Muscle of leg (tissue), 16 donors: ENCODE measurements at places on chromosomes 11 and 22.

GRCh38 chr11:117950301-117950700 lies 21.1 kb upstream of the TMPRSS13 start:
- peaks cover 9% of the 10 kb centered on the region for H3K4me1 ChIP-seq
- no peak for DNase-seq
- H3K27me3 ChIP-seq: peaks cover 2% of the 10 kb centered on the region
- no peaks in the 10 kb centered on the region for H3K36me3 ChIP-seq

DNA sequence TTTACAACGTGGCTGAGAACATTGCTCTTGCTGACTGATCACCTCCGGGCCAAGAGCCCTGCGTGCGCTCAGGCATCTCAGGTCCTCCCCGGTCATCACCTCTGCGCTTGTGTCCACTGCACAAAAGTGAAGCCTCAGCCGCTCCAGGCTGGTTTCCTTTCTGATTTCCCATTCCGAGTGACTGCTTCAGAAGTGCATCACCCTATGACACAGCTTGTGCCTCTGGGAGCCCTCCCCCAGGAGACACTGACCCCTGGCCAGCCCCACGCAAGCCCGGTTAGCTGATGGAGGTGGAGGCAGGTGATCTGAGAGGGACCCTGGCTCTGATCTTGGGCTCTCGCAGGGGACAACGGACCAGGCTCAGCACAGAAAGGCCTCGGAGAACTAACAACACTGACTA lies 38.3 kb upstream of the GNB1L start:
- H3K36me3 ChIP-seq: peaks cover 29% of the 10 kb centered on the region
- no peak for DNase-seq
- no peaks in the 10 kb centered on the region for H3K27me3 ChIP-seq
- H3K4me1 ChIP-seq: peaks cover 36% of the 10 kb centered on the region
- H3K27ac ChIP-seq: no peak overlapping the region
- no peak overlapping the region for H3K4me3 ChIP-seq

GRCh38 chr11:70610566-70611565 lies 212.5 kb downstream of the CTTN start:
- H3K27me3 ChIP-seq: peaks cover 12% of the 10 kb centered on the region
- peak; percentile 93 for DNase-seq
- H3K4me1 ChIP-seq: peaks cover 38% of the 10 kb centered on the region
- H3K36me3 ChIP-seq: no peaks in the 10 kb centered on the region
- no peak overlapping the region for H3K4me3 ChIP-seq
- H3K27ac ChIP-seq: peak overlapping the region; percentile 62

GRCh38 chr11:73743045-73743444 lies 17.8 kb downstream of the RAB6A start:
- H3K27ac ChIP-seq: no peak overlapping the region
- DNase-seq: no peak
- H3K4me1 ChIP-seq: no peaks in the 10 kb centered on the region
- peaks cover 5% of the 10 kb centered on the region for H3K36me3 ChIP-seq

GRCh38 chr22:48889887-48890692 lies 937.6 kb downstream of the BRD1 start:
- no peak overlapping the region for H3K4me3 ChIP-seq
- no peak for DNase-seq
- H3K36me3 ChIP-seq: no peaks in the 10 kb centered on the region
- H3K4me1 ChIP-seq: no peaks in the 10 kb centered on the region

DNA sequence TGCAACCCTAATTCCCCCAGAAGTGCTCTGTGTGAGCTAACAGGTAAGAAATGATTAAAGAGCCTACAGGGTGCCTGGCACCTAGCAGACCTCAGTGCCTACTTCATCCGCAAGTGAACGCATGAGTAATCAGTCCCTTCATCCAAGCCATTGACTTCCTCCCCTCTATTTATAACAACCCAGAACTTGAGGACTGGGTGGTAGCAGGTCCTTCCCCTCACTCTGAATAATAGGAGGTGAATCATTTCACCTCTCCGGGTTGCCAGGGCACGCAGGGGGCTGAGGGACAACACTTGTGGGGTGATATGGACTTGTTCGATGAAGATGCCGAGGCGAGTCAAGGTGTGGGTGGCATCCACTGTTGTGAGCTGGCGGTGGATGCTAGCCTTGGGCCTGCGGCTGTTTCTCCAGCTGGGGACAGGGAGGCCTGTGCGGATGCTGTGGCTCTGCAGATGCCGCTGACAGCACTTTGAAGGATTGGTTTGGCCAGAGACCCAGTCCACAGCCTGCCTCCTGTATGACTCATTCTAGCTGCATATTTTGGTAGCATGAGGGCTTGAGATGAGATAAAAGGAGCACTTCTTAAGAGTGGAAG lies 11.7 kb upstream of the SORL1-AS1 start:
- H3K27ac ChIP-seq: no peak overlapping the region
- DNase-seq: no peak
- no peaks in the 10 kb centered on the region for H3K36me3 ChIP-seq
- peaks cover 3% of the 10 kb centered on the region for H3K27me3 ChIP-seq
- H3K4me1 ChIP-seq: peaks cover 10% of the 10 kb centered on the region
- no peak overlapping the region for H3K4me3 ChIP-seq

DNA sequence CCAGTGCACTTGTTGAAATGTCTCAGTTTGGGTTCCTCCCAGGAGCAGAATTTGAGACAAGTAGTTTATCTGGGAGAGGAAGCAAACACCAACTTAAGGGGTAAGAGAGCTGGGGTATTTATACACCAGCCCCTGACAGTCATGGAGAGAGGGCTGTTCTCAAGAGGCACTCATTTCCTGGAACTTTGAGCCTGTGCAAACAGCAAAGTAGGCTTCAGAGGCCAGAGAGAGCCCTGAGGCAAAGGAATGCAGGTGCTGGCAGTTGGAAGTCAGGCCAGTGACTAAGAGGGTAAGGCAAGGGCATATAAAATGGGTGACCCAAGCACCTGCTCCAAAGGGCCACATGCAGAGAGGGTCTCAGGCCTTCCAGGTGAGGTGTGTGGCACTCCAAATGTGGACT lies 16.1 kb downstream of the MS4A18 start:
- no peak overlapping the region for H3K27ac ChIP-seq
- H3K4me1 ChIP-seq: no peaks in the 10 kb centered on the region
- DNase-seq: no peak
- H3K36me3 ChIP-seq: no peaks in the 10 kb centered on the region

DNA sequence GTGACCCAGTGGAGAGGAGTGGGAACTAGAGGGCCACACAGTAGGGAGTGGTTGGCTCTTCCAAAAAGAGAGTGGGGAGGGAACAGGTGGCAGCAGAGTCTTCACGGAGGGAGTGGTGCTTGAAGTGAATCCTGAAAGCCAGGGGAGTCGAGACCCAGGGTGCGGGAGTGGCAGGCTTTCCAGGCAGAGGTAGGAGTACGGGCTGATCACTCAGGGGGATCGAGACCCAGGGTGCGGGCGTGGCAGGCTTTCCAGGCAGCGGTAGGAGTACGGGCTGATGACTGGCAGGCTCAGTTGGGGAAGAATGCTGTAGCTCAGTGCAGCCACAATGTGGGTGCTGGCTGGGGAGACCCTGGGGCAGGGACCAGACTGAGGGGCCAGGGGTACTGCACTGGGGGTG lies 148.2 kb downstream of the TBC1D22A start:
- H3K36me3 ChIP-seq: peaks cover 11% of the 10 kb centered on the region
- no peaks in the 10 kb centered on the region for H3K27me3 ChIP-seq
- DNase-seq: no peak

GRCh38 chr11:93198215-93198845 lies 539 bp upstream of the SLC36A4 start:
- H3K4me3 ChIP-seq: peak overlapping the region; percentile 74
- H3K27me3 ChIP-seq: no peaks in the 10 kb centered on the region
- H3K27ac ChIP-seq: peak overlapping the region; percentile 2
- no peaks in the 10 kb centered on the region for H3K36me3 ChIP-seq
- peak; percentile 61 for DNase-seq

DNA sequence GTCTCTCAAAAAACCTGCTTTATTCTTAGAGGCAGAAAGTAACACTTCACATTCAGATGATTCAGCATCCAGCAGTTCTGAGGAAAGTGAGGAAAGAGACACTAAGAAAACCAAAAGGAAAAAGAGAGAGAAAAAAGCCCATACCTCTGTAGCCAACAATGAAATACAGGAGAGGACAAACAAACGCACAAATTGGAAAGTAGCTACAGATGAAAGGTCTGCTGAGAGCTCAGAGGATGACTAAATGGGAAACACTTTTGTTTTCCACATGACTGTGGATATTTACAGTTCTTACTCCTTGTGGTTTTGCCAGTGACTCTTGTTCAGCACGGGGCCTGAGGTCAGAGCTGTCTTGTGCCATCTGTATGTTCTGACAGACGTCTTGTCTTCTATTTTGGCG lies 3.8 kb downstream of the TIMM8B start:
- no peak overlapping the region for H3K27ac ChIP-seq
- no peak for DNase-seq
- peaks cover 42% of the 10 kb centered on the region for H3K36me3 ChIP-seq
- no peaks in the 10 kb centered on the region for H3K27me3 ChIP-seq

DNA sequence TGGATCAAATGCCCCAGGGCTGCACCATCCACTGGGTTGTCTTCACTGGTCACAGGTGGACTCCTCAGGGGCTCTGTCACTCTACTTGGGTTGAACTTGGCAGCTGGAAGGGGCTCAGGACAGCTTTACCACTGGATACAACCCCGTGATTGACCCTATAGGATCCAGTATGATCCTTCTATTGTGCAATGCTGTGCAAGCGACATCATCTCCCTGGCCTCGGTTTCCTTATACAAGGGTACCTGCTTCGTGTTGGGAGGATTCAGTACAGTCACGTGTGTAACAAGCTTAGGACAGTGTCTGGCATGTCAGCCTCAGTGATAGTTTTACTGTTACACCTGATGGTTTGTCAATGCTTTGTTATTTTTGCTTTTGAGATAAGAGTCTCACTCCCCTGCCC lies 20.5 kb upstream of the MIEF1 start:
- no peak overlapping the region for H3K27ac ChIP-seq
- H3K36me3 ChIP-seq: no peaks in the 10 kb centered on the region
- H3K4me3 ChIP-seq: no peak overlapping the region
- DNase-seq: no peak
- H3K27me3 ChIP-seq: no peaks in the 10 kb centered on the region
- peaks cover 18% of the 10 kb centered on the region for H3K4me1 ChIP-seq

DNA sequence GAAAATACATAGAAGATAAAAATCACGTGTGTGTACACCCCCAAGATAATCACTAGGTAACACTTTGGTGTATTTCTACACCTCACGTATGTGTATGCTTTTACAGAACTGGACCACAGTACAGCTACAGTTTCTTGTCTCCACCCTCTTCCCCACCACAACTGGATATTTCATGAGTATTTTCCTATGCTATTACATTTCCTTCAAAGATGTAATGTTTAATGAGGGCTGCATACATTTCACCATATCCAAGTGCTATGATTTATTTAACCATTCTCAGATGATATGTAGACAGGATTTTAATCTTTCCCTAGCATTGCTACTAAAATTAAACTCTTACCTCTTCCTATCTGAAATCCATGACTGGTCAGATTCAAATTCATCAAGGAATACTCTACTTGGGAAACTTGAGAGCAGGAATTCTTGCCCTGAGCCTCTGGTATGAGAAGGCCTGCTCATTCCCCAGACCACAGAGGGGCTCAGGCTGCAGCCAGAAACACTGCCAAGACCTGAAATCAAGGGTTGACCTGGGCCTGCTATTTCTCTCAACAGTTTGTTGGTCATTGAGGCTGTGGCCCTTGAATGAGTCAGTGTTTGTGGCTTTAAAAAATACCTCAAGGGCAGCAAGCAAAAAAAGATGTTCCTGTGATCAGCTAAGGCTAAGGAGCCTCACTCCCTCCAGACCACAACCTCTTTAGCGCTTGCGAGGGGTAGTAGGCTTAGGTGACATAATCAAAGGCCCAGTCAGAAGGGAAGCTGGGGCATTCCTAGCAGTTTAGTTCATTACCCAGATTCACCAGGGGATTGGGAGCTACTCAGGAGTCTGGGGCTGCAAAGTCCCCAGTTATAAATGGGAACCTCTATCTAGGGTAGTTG lies 55.5 kb downstream of the ABTB2 start:
- H3K27ac ChIP-seq: peak overlapping the region; percentile 23
- DNase-seq: no peak
- H3K27me3 ChIP-seq: no peaks in the 10 kb centered on the region
- no peak overlapping the region for H3K4me3 ChIP-seq
- H3K4me1 ChIP-seq: peaks cover 24% of the 10 kb centered on the region

DNA sequence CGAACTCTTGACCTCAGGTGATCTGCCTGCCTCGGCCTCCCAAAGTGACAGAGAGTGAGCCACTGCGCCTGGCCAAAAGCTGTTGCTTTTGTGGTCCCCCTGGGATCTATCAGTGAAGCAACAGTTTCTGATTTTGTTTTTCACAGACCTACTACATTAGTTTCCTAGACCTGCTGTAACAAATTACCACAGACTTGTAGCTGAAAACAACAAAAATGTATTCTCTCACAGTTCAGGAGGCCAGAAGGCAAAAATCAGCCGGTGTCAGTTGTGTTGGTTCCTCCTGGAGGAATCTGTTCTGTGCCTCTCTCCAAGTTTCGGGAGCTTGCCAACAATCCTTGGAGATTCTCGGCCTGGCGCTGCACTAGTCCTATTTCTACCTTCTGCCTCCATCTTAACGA lies 8.5 kb upstream of the SLC35C1 start:
- peaks cover 5% of the 10 kb centered on the region for H3K27me3 ChIP-seq
- DNase-seq: no peak
- no peaks in the 10 kb centered on the region for H3K4me1 ChIP-seq
- no peak overlapping the region for H3K4me3 ChIP-seq
- no peak overlapping the region for H3K27ac ChIP-seq
- H3K36me3 ChIP-seq: no peaks in the 10 kb centered on the region

DNA sequence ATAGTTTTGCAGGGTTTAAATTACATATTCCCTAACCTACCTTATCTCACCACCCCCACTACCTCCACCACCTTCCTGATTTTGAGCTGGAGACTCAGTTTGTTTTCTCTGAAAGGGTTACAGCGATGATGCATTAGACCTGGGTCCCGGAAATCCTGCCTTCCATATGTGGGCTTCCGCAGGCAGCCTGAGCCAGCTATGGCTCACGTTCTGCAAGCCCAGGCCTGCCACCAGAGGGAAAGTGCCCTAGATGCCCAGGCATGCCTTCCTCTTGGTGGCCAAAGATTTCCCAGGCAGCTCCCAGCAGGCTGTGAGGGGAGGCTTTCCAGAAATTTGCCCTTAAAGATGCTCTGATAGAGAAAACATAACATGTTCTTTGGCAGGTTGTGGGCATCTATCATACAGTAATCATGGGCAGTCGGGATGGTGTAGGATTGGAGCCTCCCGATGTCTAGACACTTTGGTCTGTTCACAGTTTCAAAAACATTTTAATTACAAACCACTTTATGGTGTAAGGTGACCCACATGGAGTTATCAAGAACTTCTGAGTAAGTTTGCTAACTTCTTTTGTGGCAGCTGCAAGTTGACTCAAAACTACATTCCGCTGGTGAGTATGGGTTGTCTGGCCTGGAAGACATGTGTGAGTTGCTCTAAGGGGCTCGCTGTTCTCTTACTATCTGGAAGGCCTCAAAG lies 79.3 kb downstream of the MICAL2 start:
- peaks cover 36% of the 10 kb centered on the region for H3K4me1 ChIP-seq
- no peak overlapping the region for H3K4me3 ChIP-seq
- H3K36me3 ChIP-seq: no peaks in the 10 kb centered on the region
- H3K27ac ChIP-seq: no peak overlapping the region
- no peaks in the 10 kb centered on the region for H3K27me3 ChIP-seq
- no peak for DNase-seq
